Cardiac muscle cell (in vitro differentiated cells and primary cell): ENCODE measurements at places on chromosomes 7 and 10. TPM values are rescaled to one million over a fixed set of nuclear protein-coding genes. Genes with fewer than 3 reads are reported as not detected.

DNA sequence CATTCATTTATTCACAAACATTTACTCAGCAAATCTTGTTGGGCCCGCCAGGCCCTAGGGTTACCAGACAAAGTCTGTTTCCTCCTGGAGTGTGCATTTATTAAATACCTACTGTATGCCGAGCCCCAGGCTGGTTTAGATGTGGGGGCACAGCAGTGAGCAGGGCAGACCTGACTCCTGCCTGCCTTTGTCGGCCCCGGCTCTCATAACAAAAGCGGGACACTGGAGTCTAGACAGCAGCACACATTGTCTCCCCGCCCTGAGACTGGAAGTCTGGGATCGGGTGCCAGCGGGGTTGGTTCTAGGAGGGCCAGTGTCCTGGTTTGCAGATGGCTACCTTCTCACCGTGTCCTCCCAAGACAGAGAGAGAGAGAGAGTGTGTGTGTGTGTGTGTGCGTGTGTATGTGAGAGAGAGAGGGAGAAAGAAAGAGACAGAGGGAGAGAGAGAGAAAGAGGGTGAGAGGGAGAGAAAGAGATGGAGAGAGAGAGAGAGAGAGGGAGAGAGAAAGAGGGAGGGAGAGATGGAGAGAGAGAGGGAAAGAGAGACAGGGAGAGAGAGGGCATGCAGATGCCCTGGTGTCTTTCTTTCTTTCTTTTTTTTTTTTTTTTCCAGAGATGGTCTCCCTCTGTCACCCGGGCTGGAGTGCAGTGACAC lies 25.9 kb downstream of the ELFN1 start:
- no peak for DNase-seq
- peaks cover 14% of the 10 kb centered on the region for H3K4me1 ChIP-seq
- no peak overlapping the region for H3K4me3 ChIP-seq
- no peaks in the 10 kb centered on the region for H3K27me3 ChIP-seq
- H3K36me3 ChIP-seq: no peaks in the 10 kb centered on the region

GRCh38 chr7:120993553-120994191 lies 5.2 kb downstream of the CPED1 start:
- H3K4me1 ChIP-seq: peaks cover 5% of the 10 kb centered on the region
- no peaks in the 10 kb centered on the region for H3K36me3 ChIP-seq
- DNase-seq: no peak
- no peak overlapping the region for H3K27ac ChIP-seq

DNA sequence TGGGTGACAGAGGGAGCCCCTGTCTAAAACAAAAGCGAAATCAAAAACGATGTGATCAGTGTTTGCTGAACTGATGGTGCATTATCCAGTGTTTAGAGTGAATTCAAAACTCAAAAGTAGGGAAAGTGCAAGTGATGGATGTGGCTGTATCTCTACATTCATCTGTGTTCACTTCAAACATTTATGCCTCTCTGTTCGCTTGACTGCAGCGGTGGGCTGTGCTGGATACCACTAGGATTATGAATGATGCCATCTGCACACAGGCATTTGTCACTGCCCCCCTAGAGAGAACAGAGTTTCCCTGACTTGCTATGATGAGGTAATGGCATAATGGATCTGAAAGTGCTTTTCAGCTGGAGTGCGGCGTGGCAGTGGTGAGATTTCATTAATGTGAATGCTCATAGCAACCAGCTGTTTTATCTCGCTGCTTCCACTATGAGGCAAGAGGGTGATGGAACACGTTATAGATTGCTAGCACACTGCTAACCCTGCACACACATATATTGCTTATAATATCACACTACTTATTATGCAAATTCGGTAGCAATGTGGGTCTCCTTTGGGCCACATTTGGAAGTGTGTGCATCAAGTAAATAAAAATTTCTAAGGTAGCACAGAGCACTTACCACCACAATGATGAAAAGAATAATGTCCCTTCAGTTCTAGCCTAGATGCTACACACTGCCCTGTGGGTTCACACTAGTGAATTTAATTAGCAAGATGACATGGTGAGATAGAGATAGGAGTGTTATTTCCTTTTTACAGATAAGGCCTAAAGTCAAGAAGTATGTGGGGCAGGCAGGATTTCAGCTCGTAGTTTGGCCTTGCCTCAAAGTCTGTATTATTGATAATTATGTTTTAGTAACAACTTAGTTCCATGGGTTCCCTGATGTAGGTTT lies 164.7 kb downstream of the CAMK1D start:
- no peak overlapping the region for H3K4me3 ChIP-seq
- H3K36me3 ChIP-seq: no peaks in the 10 kb centered on the region
- DNase-seq: peak; percentile 30

DNA sequence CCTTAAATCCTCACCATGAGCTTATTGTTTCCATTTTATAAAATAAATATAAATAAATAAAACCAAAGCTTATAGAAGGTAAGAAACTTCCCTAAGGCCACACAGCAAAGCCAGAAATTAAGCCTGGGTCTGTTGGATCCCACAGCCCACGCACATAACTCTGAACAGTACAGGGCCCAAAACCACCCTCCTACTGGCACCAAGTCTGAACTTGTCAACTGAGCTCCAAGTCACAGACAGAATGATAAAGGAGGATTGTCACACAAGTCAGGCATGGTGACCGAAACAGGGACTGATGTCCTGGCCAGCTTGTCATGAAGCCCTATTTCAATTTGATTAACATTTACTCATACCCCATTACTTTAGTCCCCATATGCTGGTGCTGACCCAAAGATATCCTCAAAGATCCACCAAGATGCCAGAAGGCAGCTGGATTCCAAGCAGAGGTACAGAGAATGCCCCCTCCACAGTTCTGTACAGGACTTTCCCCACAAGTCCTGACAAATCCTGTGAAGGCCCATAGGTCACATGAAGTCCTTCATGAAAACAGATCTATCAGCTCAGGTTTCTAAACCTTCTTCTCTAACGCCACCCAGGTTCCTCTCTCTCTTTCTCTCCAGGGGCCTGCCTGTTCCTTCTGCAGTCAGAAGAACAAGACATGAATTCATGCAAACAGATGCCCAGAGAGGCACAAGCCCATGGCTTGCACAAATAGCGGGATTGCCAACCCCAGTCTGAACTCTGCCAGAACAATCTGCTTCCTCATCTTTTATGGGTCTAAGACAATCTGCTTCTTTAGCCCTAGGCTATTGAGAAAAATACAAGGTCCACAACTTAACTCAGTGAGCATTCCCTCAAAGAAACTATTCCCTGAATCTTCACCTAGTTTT lies 60.9 kb downstream of the GLI3 start:
- H3K36me3 ChIP-seq: no peaks in the 10 kb centered on the region
- no peak for DNase-seq
- no peaks in the 10 kb centered on the region for H3K27me3 ChIP-seq
- peaks cover 6% of the 10 kb centered on the region for H3K4me1 ChIP-seq
- H3K27ac ChIP-seq: peak overlapping the region; percentile 13

DNA sequence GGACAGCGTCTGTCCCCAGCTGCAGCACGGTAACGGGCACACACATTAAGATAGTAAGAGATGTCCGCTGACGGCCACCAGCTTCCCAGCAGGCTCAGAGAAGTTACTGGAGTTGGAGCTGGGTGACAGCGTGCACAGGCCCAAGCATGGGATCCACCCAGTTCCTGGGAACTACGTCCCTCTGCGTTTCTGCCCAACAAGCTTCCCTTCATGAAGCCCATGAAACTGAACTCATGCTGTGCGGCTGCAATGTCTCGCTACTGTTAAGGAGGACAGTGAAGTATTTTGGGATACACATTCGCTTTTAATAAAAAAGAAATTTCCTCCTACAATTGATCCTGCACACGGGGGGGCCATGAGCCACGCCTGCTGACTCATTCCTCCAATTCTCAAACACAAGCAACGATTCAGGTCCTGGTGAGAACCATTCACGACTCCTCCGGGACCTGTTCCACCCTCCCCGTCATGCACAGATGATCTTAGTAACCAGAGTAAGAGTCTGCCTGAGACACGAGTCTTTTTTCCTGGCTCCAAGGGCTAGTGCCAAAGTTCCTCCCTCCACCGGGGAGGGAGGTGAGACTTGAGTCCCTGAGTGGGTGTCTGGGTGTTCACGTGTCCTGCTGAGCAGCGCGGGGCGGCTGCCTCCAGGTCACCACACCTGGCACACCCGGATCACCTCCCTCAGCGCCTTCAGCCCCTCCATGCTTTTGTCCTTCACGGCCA lies 2.6 kb downstream of the PSMG3 start:
- no peaks in the 10 kb centered on the region for H3K27me3 ChIP-seq
- peaks cover 2% of the 10 kb centered on the region for H3K4me1 ChIP-seq
- H3K36me3 ChIP-seq: no peaks in the 10 kb centered on the region
- H3K4me3 ChIP-seq: no peak overlapping the region
- H3K27ac ChIP-seq: no peak overlapping the region

DNA sequence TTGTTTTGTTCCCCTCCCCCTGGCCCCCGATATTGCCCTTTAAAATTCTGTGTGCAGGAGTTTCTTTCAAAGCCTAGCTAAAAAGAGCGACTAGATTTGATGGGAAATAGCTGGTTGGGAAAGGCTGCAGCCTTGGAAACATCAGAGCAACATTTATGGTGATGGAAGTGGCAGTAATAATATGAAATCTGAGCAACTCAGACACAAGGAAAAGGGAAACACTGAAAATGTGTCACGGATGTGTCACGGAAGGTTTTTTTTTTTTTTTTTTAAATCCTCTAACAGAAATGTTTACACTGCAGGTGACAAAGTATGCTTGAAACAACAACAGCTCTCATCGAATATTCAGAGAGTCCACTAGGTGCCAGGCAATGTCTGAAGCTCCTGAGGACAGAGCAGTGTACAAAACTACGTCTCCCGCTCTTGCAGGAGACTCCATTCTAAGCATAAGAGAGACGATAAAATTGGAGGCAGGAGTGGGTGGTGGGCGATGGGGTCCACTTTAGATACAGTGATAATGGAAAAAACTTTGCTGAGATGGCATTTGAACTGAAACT lies 143.0 kb downstream of the RSU1 start:
- DNase-seq: no peak
- no peaks in the 10 kb centered on the region for H3K4me1 ChIP-seq
- no peaks in the 10 kb centered on the region for H3K36me3 ChIP-seq
- no peaks in the 10 kb centered on the region for H3K27me3 ChIP-seq
- H3K27ac ChIP-seq: no peak overlapping the region

DNA sequence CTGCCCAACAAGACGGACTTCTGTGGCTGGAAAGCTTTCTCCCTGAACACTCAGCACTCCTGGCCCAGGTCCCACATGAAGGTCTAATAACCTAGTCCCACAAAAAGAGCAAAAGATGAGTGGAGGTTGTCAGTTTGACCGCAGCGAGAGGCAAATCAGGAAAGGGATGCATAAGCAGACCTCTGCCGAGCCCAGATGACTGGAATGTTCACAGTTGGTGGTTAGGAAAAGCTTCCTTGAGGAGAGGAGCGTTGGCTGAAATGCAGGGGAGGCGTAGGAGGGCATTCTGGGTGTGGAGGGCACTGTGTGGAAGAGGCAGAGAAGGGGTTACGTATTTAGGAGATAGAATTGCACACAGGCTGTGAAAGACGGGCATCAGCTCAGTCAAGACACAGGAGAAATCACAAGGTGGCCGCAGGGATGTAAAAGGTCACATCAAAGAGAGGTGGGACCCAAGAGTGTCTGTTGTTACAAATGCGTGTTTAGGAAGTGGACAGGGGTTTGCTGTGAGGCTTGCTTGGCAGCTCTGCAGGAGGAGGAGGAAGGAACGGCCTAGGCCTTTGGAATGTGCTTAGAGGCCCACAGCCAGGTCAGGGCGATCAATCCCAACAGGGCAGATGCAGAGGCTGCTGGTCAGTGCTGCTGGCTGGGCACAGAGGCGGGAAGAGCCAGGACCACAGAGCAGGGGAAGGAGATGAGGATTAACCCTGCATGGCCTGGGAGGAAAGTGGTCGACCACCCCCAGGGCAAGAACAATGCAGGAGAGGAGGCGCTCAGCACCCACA lies 133.5 kb downstream of the VIPR2 start:
- H3K4me1 ChIP-seq: peaks cover 9% of the 10 kb centered on the region
- H3K27ac ChIP-seq: no peak overlapping the region
- DNase-seq: no peak
- no peak overlapping the region for H3K4me3 ChIP-seq

DNA sequence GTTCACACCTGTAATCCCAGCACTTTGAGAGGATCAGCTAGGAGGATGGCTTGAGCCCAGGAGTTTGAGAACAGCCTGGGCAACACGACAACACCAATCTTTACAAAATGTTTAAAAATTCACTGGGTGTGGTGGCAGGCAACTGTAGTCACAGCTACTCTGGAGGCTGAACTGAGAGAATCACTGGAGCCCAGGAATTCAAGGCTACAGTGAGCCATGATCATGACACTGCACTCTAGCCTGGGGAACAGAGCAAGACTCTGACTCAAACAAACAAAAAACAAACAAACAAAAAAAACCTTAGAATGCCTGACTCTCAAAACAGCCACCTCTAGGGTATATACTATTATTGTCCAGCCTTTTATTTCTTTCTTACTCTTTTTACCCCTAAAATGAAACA lies 56.5 kb upstream of the PAPSS2 start:
- no peaks in the 10 kb centered on the region for H3K27me3 ChIP-seq
- H3K4me3 ChIP-seq: no peak overlapping the region
- no peaks in the 10 kb centered on the region for H3K36me3 ChIP-seq
- no peaks in the 10 kb centered on the region for H3K4me1 ChIP-seq

DNA sequence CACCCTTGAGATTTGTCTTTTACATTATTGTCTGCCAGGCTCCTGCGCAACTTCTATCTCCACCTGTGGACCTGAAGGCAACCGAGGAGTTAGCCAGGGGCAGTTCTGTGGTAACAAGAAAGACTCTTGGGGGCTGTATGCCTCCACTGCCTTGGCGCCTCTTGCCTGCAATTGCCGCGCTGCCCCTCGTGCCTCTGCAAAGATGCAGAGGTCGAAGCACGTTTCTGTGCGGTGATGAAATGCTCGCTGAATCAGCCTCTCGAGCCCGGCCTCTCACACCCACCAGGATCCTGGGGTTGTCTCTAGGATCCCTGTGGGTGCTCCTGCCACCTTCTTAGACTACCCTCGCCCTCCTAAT lies 486 bp upstream of the LHFPL3 start:
- no peak for DNase-seq
- H3K4me1 ChIP-seq: peaks cover 8% of the 10 kb centered on the region
- H3K36me3 ChIP-seq: no peaks in the 10 kb centered on the region
- H3K4me3 ChIP-seq: peak overlapping the region; percentile 26
- H3K27ac ChIP-seq: no peak overlapping the region

DNA sequence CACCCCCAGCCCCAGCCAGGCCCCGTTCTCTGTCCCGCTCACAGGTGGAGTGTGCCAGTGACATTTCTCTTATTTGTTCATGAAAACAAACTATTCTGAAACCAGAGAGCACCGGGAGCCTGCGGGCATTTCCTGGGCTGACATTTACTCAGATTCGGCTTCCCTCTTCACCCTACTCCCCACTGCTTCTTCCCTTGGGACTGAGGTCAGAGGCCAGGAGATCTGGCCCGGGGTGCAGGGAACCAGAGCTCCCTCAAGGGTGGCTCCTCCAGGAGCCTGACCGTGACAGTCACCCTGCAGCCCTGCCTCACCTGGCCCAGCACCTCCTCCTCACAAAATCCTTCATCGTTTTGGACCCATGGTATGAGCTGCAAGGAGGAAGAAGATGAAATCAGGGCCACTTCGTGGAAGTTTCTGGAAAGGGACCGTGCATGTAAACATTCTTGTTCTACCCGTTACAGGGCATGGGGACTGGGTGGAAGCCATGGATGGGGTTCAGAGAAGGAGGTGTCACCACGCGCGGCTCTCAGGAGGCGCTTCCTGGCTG lies 12.2 kb downstream of the BHLHA15 start:
- H3K36me3 ChIP-seq: no peaks in the 10 kb centered on the region
- no peak for DNase-seq
- no peak overlapping the region for H3K4me3 ChIP-seq

SPAM1 gene
- polyA plus RNA-seq: not detected in 2 replicates

SEPTIN14 gene
- polyA plus RNA-seq: not detected in 2 replicates

KIAA1217 gene
- polyA plus RNA-seq: 8.9 and 13.3 TPM in 2 replicates

UFSP1 gene
- polyA plus RNA-seq: 3.9 and 9.9 TPM in 2 replicates

DOCK1 gene
- 15.0 and 20.9 TPM in 2 replicates for polyA plus RNA-seq

OGDHL gene
- 21.4 and 25.8 TPM in 2 replicates for polyA plus RNA-seq

C7orf57 gene
- 0.11 TPM in 1 of 2 replicates, not detected in the other for polyA plus RNA-seq

OR2A5 gene
- polyA plus RNA-seq: not detected in 2 replicates

AVPI1 gene
- polyA plus RNA-seq: 12.9 and 15.8 TPM in 2 replicates

INMT gene
- polyA plus RNA-seq: 0.98 and 2.2 TPM in 2 replicates
